ENCODE measurements at places on chromosomes 6 and 20.

GRCh38 chr20:23143098-23143497, 57.0 kb upstream of the CD93 start:
- peak; percentile 47 for DNase-seq

GRCh38 chr6:15351631-15352030, 105.8 kb downstream of the JARID2 start:
- DNase-seq: peak; percentile 81

DNA sequence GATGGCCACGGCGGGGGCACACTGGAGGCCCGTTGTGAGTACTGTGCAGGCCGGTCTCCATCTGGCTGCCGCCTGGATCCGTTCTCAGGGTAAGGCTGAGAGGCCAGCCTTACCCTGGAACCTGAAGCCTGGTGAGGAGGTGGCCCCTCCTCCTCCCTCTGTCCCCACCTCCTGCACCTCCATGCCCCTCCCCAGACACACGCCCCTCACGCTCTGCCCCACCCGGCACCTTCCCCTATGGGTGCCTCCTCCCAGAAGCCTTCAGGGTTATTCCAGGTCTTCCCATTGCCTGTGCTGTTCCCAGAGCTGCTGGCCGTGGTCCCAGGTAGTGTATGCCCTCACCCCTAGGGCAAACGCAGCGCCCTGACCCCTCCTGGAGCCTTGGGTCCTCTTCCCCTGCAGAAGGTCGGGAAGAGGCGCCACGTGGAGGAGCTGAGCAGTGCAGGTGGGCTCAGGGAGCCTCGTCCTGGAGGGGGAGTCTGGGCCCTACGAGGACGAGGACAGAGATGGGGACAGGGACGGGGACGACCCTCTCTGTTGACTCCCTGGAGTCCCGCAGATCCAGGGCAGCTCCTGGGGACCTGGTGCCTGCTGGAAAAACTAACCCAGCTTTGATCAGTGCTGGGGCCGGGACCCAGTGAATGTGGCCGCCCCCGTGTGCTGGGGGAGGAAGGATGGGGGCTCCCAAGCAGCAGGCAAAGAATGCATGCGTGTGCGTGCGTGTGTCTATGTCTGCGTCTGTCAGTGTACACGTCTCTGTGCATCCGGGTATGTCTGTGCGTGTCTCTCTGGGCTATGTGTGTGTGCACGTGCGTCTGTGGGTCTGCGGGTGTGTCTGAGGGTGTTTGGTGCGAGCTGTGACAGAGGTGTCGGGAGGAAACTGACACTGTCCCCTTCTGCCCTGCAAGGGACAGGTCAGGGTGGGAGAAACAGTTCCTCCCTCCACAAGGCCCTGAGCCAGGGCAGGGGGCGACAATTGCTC, 8.2 kb upstream of the HRH3 start:
- no peak for DNase-seq

DNA sequence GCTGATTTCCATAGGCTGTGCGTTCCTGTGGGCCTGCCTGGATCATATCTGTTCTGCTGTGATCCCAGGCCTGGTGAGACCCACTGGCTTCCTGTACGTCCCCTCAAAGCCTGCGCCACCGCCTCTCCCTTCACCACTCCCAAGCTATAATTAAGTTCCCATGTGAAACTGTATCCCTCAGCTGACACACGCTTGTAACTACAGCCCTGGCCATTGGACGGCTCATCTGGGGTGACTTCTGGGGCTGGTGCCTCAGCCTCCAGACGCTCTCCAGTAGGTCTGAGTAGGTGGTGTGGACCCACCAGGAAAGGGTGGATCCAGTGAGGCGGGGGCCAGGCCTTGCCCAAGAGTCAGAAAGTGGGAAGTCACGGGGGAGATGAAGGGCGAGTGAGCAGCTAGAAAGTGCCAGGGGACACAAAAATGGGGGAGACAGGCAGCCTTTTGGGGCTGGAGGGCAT, 21.0 kb downstream of the PPARD start:
- peak; percentile 92 for DNase-seq

DNA sequence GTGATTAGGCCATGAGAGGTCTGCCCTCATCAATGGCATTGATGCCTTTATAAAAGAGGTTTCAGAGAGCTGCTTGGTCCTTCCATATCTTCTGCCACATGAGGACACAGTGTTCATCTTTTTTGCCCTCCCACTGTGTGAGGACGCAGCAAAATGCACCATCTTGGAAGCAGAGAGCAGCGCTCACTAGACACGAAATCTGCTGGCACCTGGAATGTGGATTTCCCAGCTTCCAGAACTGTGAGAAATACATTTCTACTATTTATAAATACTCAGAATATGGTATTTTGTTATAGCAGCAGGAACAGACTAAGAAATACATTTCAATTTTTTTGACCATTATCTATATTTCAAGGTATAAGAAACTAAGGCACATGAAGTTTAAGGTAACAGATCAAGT, 24.9 kb downstream of the SLC35F1 start:
- no peak for DNase-seq

GRCh38 chr6:139967497-139967896, 593.0 kb upstream of the CITED2 start:
- DNase-seq: no peak

DNA sequence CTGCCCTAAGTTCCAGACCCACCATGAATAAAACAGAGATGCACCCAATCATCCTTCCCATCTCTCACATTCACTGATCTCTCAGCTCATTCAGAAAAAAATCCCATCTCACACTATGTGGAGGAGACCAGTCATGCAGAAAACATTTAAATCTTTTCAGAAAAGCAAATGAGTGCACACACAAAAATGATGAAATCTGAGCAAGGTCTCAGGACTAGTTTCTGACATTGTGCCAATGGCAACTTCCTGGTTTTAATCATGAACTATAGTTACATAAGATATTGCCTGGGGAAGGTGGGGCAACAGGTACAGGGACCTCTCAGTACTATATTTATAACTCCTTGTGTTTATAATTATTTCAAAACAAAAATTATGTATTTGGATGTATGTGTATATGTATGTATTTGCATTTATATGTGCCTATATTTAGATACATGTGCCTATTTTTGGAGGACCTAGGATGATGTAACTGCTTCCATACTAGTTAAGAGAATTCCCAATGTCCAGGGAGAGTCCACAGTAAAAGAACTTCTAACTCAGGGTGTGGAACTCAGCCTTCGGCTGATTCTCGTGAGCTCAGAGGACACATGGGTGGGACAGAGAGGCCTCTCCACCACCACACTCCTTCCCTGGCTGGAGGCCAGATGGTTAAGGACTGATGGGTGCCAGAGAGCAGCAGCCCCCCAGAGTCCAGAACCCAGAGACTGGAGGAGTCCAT, 71.7 kb upstream of the MAP3K4 start:
- peak; percentile 61 for DNase-seq

GRCh38 chr20:40774252-40774651, 85.2 kb upstream of the MAFB start:
- no peak for DNase-seq

GRCh38 chr6:134000443-134000842, 47.4 kb downstream of the TBPL1 start:
- no peak for DNase-seq

DNA sequence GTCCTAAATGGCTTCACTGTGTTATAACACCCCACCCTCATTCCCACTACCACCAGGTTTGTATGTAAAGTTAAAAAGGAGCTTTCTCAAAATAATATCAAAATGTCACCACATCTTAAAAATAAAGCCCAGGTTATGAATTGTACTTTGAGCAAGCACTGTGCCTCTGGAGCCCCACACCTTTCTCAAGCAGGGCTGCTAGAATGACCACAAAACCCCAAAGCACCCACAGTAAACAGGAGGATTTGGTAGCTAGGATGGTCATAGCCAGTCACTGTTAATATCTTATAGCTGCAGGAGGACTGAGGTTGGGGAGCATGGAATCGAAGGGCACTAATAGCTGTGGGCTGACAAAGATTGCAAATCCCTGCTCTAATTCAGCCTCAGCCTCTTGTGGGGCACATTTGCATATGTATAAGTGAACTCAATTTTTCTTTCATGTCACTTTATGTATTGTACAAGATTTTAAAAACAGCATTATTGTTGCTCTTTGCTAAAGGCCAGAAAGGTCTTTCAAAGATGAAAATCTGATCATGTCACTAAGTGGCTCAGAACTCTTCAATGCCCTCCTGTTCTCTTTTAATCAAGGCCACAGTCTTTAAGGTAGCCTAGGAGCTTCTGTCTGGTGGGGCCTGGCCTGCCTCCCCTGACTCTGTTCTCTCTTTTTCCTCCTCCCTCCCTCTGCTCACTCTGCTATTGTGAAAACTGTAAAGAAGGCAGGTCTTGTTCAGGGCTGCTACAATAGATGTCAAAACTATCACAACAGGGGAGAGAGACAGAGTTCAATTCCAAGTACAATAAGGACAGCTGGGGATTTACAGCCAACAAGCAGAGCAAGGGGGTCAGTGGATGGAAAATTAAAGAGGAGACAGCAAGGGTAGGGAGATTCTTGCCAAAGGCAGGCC, 101.6 kb downstream of the TMEM200A start:
- DNase-seq: no peak

DNA sequence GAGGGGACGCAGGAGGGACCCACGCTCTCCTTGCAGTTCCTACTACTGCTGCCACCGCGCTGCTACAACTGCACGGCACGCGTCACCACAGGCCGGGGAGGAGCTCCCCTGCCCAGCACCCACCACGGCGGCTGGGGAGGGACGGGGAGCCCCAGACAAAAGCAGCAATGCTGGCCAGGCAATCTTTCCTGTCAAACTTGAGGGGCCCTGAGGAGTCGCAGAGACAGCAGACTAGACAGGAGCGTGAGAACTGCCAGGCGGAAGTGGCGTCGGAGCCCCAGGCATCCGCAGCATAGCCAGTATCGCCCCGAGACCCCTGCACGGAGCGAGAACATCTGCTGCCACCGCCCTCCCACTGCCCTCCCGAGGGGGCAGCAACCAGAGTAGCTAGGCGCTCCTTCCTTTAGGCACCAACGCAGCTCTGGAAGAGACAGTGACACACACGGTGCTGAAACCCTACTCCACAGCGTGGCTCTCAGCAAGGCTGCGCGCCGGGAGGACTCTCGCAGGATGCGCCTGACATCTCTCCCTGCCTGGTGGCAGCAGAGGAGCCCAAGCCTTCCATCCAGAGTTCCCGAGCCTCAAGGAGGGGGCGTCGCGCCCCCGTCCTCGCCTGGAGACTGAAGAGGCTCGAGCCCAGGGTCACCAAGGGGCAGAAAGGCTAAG, 2.2 kb downstream of the TAF4 start:
- peak; percentile 25 for DNase-seq

GRCh38 chr6:63821442-63821841, 185.8 kb downstream of the PHF3 start:
- no peak for DNase-seq

GRCh38 chr20:59087829-59088433, 45.3 kb upstream of the PRELID3B start:
- no peak for DNase-seq

GRCh38 chr20:4441871-4442270, 279.8 kb upstream of the PRND start:
- no peak for DNase-seq

GRCh38 chr6:39224523-39225182, 4.6 kb downstream of the KCNK5 start:
- no peak for DNase-seq

GRCh38 chr6:6007366-6008088, 802 bp upstream of the NRN1 start:
- no peak for DNase-seq

DNA sequence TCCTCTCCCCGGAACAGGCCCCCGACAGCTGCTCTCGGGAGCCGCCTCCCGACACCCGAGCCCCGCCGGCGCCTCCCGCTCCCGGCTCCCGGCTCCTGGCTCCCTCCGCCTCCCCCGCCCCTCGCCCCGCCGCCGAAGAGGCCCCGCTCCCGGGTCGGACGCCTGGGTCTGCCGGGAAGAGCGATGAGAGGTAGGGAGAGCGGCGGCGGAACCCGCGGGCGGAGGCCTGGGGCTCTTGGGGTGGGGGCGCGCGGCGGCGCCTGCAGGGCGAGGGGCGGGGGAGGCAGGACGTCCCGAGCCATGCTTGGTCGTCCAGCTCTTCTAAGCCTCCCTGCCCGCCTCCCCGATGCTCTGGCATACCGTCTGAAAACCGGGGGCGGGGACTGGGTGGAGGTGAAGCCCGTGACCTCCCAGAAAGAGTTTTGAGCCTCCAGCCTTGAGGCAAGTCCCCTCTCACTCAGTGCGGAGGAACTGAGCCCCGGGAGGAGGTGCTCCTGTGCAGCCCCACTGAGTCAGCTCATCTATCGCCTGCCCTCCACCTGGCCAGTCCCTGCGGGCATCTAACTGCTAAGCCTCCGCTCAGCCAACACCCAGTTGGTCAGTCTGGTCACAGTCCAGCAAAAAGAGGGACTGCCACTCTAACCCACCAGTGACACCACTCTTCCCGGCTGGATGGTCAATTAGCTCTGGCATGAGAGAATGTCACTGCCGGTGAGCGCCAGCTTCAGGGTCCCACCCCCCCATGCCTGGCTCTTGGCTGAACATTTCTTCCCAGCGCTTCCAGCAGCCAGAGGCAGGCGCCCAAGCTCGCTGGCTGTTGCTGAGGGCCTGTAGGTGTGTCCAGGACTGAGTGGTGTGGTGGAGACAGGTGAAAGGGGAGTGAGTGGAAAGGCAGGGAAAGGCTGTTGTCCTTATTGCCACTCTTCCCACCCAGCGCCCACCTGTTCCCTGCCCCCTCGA, 482 bp downstream of the DDR1 start:
- DNase-seq: no peak

- DNase-seq: no peak
Measured at GRCh38 chr20:2817891-2818595, 1.9 kb downstream of the TMEM239 start.

DNA sequence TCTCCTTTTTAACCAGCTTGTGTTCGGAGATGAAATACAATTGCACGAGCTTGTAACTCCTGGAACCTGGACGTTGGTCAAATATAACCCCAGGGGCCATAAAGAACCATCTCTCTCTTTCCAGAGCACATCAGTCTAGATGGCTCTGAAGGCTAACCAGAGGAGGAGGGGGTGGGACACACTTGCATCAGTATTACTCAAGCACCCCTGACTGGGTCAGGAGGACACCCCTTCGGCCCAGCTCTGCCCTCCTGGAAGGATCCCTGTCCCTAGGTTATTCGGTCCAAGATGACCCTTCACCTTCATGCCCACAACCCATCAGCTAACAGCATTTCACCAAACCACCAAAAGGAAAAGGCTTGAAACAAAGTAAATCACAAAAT, 67.1 kb downstream of the FYN start:
- DNase-seq: no peak

GRCh38 chr6:136822046-136822375, 381 bp upstream of the PEX7 start:
- peak; percentile 31 for DNase-seq

- peak; percentile 90 for DNase-seq
Measured at GRCh38 chr20:36808317-36809257, 35.0 kb upstream of the DSN1 start.

- no peak for DNase-seq
Measured at GRCh38 chr6:158570681-158570962, 10.7 kb downstream of the TMEM181 start.

GRCh38 chr6:109055771-109056235, 38.8 kb downstream of the SESN1 start:
- DNase-seq: no peak

DNA sequence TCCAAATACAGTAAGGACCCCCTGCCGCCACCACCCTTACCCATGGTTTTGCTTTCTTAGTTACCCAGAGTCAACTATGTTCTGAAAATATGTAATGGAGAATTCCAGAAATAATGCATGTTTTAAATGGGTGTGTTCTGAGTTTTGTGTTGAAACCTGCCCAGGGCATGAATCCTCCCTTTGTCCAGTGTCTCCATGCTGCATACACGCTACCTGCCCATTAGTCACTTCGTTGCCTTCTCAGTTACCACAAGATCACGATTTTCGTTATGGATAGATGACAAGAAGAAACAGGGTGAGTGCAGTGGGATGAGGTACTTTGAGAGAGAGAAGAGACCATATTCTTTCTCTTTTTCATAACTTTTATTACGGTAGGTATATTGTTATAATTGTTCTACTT, 10.6 kb downstream of the FARS2 start:
- no peak for DNase-seq

All from skeletal muscle cell (primary cell).